MV-4-11 (cell line): ENCODE measurements at places on chromosomes 13 and 19.

- no peak for DNase-seq
These were observed 1405.0 kb downstream of the OLFM4 start for GRCh38 chr13:54433493-54434206.

- DNase-seq = peak; percentile 99
These were observed 9.0 kb downstream of the SIGLEC5 start for GRCh38 chr19:51621178-51621577.

DNA sequence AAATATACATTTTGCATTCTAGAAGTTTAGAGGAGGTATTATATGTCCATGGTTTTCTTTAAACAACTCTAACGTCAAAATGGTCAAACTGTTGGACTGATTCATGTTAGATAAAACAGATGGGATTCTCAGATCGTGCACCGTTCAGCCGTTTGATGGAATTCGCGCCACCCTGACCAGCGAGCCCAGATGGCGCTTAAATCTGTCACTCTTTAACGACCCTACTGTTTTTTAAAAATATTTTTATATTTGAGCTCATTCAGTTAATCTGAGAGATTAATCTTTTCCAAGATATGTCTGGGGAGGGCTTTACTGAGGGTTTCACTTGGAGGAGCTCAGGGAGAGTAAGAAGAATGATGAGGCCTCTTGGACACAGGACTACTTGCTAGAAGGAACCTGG, 164.4 kb downstream of the TM9SF2 start:
- no peak for DNase-seq

DNA sequence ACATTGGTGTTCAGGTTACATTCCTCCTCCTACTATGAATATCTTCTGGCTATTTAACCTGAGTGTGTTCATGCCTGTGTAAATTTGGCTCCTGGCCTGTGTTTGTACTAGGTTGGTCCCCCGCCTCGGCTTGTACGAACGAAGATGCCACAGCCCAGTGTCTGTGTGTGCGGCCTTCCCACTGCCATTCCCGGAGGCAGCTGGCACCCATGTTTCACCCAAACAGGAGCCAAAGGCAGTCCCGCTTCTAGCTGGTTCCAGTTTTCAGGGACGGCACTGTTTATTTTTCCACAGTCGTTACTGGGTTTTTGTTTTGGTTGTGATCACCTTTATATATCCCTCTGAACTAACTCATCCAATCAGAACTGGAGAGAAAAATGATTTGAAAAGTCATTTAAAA, 102.5 kb upstream of the ZNF536 start:
- no peak for DNase-seq

DNA sequence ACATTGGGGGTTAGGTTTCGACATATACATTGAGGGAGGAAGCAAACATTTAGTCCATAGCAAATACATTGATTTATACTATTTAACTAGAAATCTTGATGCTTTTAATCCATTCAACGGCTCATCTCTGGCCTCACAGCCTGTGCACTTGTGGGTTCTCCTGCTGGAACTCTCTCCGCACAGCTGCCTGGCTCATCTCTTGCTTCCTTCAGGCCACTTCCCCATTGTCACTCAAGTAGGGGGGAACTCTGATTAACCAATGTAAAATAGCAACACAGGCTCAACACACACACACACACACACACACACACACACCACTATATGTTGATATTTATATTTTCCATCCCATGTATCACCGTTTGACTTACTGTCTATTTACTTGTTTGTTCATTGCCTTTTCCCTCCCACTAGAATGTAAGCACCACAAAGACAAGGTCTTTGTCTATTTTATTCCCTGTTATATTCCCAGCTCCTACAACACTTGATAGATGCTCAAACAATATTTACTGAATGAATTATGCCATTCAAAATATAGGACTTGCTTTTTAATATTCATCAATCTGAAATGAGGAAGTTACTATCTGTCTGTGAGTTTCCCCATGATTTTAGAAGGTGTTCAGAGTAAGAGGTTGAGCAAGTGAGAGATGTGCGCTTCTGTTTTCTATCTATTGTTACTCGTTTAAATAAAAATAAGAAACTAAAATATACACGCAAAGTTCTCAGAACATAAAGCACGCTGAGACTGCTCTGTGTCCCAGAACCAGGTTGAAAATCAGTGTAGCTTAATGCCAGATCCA, 29.8 kb upstream of the PABPC3 start:
- DNase-seq = peak; percentile 83

DNA sequence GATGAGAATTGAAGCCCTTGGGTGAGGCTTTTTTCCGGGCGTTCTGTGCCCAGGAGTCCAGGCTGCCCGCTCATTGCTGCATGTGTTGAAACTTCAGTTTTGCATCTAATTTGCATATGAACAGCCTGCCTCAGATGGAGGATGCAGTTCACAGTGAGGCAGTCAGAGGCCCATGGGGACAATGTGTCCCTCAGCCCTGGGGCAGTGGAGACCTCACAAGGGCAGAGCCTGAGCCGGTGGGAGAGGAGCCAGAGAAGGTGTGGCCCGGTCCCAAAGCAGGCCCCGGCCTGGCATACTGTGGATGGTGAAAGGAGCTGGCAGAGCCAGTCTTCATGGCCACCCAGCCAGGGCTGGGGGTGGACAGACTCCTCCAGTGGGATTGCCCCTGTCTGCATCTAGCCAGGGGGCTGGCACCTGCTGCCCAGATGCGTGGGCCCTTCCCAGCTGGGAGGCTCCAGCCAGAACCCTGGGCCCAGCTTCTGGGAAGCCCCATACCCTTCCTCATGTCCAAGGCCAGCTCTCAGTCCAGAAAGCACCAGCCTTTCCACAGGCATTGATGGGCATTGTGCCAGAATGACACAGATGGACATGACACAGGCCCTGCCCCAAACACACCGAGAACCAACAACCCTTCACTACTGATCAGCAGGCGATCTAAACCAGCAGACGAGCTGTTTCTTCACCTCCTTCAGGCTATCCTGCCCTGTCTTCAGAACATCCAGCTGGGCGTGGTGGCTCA, 32.9 kb upstream of the KCTD15 start:
- DNase-seq = no peak

DNA sequence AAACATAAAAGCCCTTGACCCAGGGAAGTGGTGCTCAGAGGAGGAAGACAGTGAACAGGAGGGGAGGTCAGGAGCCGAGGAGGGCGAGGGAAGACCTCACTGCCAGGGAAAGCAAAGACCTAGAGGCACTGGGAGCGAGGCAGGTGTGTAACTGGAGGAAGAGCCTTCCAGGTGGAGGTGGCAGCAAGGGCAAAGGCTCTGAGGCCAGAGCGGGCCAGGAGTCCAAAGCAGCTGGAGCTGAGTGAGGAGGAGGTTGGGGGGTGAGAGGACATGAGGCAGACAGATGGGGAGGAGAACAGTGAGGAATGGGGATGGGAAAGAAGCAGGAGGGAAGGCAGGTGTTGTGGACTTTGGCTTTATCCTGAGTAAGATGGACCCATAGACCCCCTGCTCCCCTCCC, 3.7 kb downstream of the UPK1A start:
- no peak for DNase-seq

DNA sequence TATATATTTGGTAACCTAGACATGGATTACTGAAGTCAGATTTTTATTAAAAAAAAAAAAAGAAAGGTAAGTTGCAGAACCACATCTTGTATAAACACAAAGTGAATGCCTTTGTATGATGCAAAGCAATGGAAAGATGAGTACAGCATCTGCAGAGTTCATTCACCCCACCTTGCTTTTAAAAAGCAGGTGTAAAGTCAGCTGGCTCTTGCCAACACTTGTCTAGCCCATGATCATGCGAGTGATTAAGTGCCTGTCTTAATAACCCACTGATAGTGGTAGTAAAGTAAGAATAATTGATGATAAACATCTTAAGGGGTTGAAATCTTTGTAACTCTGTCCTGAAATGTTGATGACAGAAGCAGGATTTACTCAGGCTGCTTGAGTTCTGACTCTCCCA, 710.4 kb downstream of the EFNB2 start:
- DNase-seq = no peak

- peak; percentile 85 for DNase-seq
These were observed 2.3 kb downstream of the SPACA4 start for GRCh38 chr19:48608798-48609263.
